Amygdala (tissue), 56 donors: ENCODE measurements at places on chromosomes 1 and 21.
A peak's percentile ranks its signal among the peaks of the same experiment; 100 is the strongest.

DNA sequence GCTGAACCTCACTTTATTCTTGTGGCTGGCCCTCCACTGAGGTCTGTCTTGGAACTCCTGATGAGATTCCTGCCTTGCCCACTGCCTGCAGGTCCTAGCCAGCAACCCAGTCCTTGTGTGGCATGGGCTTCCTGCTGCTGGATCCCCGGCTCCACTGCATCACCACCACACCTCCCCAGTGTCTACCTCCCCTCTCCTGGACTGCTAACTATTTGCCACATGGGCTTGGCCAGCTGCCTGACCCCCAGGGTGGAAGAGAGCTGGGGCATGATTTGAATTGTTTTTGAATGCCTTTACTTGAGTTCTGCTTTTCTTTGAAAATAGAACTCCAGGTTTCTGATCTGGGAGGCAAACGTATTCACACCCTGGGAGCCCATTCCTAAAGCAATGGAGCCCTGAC is 41.2 kb downstream of the SPAG17 start:
- no peak for DNase-seq

DNA sequence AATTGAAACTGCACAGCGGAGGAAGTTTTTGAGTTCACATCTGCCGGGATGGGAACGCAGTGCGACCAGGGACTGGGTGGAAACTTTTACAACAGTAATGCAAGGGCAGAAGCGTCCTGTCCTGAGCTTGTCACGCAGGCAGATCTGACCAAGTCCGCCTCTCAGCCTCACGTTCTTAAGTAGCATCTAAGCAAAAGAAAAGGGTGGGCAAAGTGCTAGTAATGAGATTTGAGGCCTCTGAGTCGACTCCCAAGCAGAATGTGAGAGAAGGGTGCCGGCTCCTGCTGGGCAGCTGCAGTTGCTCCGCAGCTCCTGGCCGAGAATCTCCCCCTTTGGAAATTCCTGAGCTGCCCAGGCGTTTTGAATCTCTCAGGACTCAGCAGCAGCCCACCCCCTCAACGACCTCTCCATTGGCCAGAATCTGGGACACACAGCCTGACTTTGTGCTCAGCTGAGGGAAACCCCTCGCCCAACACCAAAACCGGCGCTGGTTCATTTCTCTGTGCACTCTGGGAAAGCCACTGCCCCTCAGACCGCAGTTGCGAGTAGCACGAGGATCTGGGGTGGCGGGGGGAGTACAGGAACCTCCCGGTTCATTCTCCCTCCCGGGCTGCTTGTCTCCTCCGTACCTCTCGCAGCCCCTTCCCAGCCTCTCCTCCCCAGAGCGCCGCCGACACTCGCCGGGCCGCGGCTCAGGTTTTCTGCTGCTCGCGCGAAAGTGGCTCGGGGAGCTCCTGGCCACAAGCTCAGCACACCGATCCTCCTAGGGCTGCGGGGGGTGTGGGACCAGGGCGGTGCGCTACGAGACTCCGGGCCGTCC is 913 bp upstream of the S1PR1 start:
- peak; percentile 9 for DNase-seq

DNA sequence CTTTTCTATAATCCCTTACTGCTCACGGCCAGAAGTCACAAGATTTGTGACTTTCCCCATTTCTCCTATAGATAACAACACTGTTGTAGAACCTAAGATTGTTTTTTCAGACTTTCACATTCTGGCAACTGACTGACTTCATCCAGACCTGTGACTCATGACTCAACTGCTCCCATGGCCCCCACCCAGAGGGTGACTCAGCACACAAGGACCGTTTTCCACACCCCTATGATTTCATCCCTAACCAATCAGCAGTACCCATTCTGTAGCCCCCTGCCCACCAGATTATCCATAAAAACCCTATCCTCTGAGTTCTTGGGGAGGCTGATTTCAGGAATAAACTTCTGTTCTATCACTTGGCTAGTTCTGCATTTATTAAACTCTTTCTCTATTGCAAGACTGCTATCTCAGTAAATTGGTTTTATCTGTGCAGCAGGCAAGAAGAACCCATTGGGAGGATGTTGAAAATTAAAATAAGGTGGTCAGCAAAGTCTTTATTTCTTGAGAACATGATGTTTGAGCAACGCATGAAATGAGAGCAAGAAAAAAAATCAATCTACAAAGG is 79.7 kb downstream of the NGF start:
- DNase-seq: no peak

- no peak for DNase-seq
Observed at GRCh38 chr1:96362623-96363022, 359.0 kb upstream of the PTBP2 start.

- DNase-seq: no peak
Observed at GRCh38 chr1:174160109-174160473, 771 bp downstream of the RABGAP1L start.

GRCh38 chr1:102050556-102050955 is 53.8 kb upstream of the OLFM3 start:
- no peak for DNase-seq

GRCh38 chr1:22975694-22976093 is 3.0 kb upstream of the LACTBL1 start:
- DNase-seq: no peak

DNA sequence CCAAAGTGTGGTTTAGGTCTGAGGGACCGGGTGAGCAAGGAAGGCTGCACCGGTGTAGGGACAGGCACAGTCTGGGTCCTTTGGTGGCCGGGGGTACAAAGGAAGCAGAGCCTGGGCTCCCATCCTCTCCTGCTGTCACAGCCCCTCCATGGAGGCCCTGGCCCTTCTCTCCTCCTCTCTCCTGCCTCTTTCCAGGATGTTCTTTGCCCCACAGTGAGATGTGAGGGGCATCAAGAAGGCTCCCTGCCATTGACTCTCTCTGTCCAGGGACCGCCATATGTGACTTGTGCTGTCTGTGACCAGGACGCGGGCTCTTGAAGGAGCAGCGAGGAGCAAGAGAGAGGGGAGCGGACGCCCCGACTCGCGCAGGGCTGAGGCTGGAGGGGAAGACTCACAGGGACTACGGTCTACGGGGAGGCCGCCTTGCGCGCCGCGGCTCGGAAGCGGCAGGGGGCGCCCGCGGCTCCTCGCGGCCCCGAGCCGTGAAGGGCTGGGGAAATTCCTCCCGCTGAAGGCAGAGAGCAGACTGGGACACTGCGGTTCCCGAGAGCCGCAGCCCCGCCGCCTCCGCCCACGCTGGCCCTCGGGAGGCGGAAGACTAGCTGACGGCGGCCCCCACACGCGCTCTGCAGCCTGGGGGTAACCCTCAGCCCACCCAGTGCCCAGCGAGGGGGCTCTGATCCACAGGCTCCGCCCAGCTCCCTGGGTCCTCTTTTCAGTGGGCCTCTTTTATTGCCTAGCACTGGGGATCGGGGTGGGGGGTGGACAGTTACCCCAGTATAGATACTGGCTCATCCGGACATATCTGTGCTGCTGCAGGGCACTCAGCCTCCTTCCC is 40.8 kb downstream of the MAB21L3 start:
- DNase-seq: peak; percentile 60

DNA sequence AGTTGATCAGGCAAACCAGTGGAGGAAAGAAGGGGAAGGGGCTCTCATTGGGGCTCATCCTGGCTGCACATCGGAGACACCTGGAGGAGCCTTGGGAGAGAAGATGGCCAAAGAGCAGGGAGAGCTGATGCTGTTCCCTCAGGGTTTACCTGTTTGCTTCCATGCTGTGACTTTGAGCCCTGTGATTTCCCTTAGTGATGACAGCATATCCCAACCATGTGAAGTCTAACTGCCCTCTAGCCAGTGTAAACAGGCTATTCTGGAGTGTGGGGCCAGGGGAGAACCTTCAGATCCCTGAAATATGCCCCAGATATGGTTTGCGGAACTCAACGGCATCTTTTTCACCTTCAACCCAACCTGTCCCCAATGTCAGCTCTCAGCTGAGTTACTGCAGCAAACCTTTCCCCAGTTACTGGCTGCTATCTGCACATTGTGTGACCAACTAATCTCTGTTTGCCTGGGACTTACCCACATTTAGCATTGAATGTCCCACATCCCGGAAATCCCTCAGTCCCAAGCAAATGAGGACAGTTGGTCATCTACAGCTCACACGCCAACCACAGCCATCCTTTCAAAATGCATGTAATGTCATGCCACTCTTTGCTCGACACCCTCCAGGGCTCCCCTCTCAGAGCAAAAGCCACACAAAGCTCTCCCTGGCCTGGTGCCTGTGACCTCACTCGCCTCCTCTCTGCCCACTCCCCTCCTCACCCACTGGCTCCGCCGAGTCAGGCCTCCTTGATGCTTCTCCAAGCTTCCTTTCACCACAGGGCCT is 242.3 kb downstream of the KCNJ6 start:
- no peak for DNase-seq

DNA sequence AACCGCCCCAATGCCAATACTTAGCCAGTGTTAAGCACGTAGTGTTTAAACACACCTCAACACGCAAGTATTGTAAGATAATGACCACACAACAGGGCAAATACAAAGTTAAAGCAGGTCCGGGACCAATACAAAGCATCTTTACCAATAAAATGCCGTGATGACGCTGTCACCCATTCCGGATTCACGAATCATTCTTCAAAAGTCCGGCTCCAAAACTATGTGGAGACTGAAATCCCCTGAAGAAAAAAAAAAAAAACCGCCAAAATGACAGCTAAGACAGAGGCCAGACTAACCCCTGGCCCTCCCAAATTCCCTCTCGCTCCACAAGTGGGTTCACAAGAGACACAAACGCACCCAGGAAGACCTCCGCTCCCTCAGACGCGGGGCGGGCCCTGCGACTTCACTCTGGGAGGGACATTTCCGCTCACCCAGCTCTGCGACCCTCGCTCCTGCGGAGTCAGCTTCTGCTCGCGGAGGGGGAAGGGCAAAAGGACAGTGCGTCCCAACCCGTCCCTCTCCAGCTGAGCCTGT is 625 bp upstream of the DARS2 start:
- no peak for DNase-seq

DNA sequence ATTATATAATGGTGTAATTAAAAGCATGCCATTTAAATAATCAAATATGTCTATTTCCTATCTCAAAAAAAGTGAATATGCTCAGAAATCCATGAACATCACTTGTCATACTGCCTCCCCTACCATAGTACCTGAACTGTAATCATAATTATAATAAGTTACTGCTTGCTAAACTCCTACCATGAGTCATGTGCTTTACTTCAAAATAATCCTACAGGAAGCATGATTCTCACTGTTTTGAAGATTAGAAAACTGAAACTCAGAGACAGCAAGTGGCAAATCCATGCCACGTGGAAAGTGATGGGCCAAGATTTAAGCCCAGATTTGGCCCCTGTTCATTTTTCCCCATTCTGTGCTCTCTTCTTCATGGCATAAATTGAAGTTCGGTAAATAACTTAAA is 5.2 kb downstream of the LRRC7 start:
- DNase-seq: no peak

DNA sequence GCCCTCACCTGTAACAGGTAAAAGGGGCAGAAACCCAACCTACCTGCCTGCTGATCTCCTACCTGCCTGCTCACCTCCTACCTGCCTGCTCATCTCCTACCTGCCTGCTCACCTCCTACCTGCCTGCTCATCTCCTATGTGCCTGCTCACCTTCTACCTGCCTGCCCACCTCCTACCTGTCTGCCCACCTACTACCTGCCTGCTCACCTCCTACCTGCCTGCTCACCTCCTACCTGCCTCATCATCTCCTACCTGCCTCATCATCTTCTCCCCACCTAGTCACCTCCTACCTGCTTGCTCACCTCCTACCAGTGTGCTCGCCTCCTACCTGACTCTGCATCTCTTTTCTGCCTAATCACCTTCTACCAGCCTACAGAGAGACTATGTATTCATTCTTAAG is 452.9 kb downstream of the MATN1 start:
- DNase-seq: no peak

DNA sequence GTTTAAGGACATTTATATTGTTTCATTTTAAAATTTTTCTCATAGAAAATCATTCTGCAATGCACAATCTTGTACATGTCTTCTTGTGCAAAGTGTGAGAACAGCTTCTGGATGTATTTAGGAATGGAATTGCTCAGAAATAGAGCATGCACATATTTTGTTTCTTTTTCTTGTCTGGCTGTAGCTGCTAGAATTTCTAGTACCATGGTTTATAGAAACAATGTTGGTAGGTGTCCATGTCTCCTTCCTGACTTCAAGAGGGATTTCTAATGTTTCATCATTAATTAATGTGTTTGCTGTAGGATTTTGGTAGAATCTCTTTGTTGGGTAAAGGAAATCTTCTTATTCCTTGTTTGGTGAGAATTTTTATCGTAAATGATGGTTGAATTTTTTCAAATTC is 99.0 kb downstream of the RYR2 start:
- DNase-seq: no peak

DNA sequence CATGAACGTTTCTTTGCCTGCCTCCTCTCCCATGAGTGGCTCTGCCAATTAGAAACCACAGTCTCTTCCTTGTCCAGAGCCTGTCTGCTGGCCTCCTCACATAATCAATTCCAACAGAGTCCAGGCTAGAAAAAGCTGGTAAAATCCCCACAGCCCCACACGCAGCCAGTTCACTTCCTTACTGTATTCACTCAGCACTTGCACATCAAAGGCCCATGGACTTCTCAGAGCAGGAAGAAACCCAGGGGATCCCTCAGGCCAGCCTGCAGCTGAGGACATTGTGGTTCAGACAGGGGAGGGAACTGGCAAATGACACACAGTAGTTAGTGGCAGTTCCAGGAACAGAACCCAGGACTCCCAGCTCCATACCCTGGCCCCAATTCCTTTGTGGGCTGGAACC is 171.6 kb upstream of the EDN2 start:
- DNase-seq: no peak

- no peak for DNase-seq
Observed at GRCh38 chr1:241612533-241613477, 27.4 kb downstream of the CHML start.

GRCh38 chr1:201551877-201552731 is 13.2 kb downstream of the NAV1 start:
- peak; percentile 65 for DNase-seq

- DNase-seq: no peak
Observed at GRCh38 chr1:41015897-41016470, 5.5 kb downstream of the SLFNL1 start.

DNA sequence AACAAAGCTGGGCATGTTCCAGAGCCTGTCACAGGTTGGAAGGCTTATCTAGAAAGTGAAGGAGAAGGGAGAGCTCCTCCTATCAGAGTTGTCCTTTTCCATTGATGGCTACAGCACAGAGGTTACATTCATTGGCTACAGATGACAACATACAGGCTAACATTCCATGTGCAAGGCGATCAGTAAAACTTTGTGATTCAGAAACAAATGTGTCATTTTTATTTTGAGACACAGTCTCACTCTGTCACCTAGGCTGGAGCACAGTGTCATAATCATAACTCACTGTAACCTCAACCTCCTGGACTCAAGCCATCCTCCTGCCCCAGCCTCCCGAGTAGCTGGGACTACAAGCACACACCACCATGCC is 32.6 kb downstream of the TRIM67 start:
- DNase-seq: no peak

- no peak for DNase-seq
Observed at GRCh38 chr1:104195395-104195794, 445.7 kb downstream of the AMY1C start.

- DNase-seq: no peak
Observed at GRCh38 chr1:112957133-112957812, 1.3 kb upstream of the SLC16A1 start.
